Stimulated activated CD4-positive, alpha-beta T cell treated with anti-CD3 and anti-CD28 coated beads, TNF-alpha, amount 100 ng/mL, for 48 hours (primary cell): ENCODE measurements at places on chromosomes 6 and 20.

DNA sequence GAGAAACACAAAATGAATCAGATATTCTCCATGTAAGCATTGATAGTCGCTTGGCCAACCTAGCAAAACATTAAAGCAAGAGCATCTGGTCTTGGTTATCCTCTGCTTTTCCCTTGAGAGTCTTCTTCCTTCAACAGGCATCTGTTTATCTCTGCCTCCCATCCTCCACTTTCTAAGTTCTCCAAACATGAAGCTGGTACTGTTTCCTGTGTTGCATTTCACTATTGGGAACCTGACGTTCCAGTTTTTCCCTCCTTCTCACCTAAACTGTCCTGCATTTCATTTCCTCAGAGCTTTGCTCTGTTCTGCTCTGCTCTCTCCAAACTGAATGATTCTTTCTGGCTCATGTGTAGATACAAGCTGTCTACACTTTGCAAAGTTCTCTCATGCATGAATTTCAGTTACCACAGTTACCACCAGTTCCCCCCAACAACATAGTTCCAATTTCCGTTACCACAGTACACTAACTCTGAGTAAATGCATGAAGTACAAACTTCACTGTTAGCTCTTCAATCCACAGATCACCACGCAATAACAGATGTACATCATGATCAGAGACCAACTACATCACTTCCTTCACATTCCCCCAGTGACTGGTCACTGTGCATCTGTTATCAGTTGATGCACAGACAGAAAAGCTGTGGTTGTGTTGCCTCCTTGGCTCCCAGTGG, 86.7 kb upstream of the F13A1 start:
- DNase-seq, result no peak

GRCh38 chr20:48154040-48154765, 368.9 kb upstream of the SULF2 start:
- no peak for DNase-seq

DNA sequence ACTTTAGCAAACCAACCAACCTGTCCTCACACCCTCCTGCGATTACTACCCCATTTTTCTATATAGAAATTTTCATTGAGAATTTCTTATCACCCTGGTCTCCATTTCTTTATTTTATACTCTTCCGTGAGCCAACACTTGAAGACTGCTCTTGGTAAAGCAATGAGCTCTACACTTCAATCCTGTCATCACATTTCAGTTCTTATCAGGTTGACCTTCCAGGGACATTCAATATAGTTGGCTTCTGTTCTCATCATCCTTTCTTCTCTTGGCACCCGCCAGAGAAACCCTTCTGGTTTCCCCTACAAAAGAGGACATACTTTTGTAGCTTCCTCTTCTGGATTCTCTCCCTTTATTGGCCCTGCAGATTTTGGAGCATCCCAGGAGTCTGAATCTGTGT, 279.3 kb downstream of the PRKN start:
- no peak for DNase-seq

DNA sequence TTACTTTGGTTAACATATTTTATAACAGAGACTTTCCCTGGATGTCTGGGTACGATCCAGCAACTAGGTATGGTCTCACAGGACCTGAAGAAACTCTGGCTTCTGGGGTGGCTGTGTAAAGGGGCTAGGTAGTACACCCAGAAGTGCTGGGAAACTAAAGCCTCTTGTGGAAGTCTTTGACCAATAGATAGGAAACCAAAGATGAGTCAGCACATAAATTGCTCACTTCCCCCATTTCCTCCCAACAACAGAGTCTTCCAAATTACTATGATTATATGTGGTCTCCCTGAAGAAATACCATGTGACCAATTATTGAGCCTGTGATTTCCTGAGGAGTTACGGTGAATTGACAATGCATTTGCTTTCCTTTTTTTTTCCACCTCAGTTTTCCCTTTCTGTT, 26.8 kb upstream of the TBX18 start:
- no peak for DNase-seq

- DNase-seq, result no peak
Observed at GRCh38 chr20:6665161-6665560, 102.3 kb upstream of the BMP2 start.

DNA sequence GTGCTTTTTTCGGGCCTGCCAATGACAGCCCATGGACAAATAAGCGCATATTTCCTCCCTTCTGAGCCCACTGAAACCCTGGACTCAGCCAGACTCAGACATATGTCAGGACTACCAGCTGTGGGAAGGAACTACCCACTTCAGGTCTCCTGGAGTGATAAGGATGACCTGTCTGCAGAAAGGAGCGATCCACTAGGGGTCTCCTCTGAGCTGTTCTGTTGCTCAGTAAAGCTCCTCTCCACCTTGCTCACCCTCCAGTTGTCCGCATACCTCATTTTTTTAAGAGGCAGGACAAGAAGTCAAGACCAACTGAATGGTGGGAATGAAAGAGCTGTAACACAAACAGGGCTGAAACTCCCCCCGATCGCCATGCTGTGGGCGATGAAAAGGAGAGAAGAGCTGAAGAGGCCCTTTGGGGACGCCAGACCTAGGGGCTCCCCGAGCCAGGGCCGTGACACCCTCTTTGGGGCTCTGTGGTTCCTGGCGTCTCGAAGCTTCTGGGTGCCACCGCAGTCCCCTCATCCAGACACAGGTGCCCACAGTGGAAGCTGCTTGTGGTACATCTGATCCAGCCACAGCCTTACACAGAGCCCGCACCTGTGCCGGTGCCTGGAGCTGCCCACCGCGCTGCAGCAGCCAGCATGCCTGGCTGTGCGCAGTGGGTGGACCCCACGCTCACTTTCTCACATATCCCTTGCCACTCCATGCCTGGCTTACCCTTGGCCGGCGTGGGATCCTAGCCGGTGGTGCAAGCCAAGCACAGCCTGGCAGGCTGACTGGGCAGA, 68.8 kb downstream of the EYS start:
- no peak for DNase-seq

GRCh38 chr20:2631228-2631627, 21.2 kb upstream of the NOP56 start:
- no peak for DNase-seq

GRCh38 chr6:75747152-75747992, 1.7 kb upstream of the MYO6 start:
- DNase-seq, result no peak

DNA sequence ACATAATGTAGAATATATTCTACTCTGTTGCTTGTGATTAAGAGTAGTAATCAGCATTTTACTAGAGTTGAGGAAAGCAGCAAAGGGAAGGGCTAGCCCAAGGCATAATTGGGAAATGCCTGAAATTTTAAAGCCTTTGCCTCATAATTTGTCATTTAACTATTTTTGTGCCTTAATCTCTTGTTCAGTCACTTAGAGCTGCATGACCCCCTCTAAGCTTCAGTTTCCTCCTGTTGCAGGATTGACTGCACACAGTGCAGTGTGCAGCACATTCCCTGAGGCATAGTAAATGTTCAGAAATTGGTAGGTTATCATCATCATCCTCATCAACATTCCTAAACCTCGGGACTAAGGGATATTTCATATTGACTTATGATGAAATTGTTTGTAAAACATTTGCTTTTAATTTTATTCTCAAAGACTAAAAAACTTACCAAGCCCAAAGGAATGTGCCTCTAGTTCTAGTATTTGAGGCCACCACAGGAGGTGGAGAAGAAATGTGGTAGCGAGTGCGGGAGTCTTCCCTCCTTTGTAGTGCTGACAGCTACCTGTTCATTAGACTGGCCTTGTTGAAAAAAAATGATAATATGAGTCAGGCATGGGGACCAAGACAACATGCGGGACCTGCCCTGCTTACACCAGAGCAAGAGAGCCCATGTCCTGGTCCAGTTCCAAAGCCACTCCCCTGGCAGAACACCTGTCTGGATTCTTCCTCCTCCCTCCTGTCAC, 14.8 kb upstream of the TENT5A start:
- DNase-seq, result no peak

DNA sequence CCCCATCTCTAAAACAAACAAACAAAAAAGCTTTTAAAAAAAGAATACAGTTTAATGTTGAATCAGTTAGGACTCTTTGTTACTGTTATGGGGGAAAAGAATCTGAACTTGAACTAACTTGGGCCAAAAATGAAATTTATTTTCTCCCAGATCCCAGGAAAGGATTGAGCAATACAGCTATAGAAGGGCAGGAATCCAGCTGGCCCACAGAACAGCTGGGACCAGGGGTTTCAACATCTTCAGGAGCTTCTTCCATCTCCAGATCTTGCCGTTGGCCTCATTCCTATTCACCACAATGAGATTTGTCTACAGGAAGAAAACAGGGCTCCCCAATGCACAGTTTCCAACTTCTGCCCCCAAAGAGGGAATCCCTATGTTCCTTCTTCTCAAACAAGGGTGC, 43.2 kb upstream of the AKAP12 start:
- no peak for DNase-seq

- DNase-seq, result no peak
Observed at GRCh38 chr6:112800916-112801315, 453.8 kb downstream of the RFPL4B start.

GRCh38 chr6:84976526-84977362, 212.3 kb upstream of the TBX18 start:
- DNase-seq, result no peak
